Smooth muscle cell of the brain vasculature (primary cell): ENCODE measurements at places on chromosomes 5 and 9.

GRCh38 chr5:31948006-31948405 is 226.1 kb downstream of the GOLPH3 start:
- DNase-seq, result no peak

- no peak for DNase-seq
Observed at GRCh38 chr5:167642181-167642580, 649.3 kb upstream of the WWC1 start.

DNA sequence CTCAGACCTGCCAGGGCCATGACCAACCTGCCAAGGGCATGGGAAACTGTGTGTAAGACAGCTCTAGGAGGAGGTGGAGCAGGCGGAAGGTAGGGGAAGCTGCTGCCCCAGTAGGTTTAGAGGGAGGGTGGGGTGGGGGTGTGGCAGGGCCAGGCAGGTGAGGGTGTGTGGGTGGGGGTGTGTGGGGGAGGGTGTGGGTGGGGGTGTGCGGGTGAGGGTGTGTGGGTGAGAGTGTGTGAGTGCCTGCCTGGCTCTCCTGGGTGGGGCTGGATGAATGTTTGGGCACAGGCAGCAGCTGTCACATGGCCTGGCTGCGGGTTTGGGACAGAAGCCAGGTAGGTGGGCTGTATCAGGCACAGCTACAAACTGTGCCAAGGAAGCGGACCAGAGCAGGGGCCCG is 8.8 kb upstream of the N4BP3 start:
- DNase-seq, result no peak

DNA sequence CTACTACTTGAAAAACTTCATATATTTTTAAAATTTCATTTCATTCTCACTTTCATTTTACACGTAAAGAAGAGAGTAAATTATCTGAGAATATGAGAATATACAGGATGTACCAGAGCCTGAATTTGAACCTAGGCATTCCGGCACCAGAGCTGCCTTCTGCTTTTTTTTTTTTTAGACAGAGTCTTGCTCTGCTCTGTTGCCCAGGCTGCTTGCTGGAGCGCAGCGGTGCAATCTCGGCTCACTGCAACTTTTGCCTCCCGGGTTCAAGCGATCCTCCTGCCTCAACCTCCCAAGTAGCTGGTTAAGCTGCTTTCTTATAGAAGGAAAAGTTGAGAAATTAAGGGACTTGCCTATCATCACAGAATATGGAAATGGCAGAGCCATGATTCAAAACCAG is 540.1 kb downstream of the EBF1 start:
- DNase-seq, result no peak

DNA sequence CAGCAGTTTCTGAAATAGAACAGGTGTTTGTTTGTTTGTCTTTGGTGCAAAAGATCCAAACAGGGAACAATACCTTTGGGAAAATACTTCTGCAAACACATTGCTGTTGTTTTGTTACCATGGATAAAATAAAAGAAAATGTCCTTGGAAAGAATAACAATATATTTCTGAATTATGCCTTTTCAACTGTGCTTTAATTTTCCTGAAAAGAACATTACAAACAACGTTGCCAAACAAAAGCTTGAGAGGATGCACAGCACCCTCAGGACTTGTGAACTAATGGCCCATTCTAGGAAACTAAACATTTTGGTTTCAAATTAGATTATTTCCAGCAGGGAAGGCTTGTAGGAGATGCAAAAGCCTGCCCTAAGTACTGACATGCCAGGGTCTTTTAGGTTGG is 967.2 kb downstream of the TLE4 start:
- DNase-seq, result no peak

DNA sequence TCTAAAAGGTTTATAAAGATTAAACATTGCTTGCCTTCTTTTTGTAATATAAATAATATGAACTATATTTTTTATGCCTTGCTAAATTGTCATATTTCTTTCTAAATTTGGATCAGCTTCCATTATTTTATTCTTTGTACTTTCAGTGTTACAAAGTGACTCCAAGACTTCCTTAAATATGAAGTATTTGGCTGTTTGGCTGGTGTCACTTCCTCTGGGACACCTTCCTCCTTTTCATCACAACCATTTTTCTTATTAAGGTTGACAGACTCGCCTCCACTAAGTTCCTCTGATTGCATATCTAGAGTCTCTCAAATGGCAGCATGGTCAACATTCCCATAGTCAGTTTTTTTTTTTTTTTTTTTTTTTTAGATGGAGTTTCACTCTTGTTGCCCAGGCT is 73.8 kb upstream of the SLC1A1 start:
- DNase-seq, result no peak

DNA sequence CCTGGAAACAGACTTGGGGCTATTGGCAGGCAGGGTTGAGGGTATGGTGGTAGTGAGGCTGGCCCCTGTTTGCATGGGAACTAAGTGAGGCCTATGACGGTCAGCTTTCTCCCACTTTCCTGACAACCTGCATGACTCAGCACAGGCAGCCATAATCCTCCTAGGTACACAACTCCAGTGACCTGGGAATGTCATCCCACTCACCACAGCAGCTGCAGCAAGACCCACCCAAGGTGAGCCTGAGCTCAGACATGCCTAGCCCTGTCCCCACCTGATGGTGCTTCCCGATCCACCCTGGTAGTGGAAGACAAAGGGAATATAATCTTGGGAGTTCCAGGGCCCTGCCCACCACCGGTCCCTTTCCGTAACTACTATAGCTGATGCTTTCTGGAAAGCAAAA is 178.7 kb downstream of the NDUFS4 start:
- DNase-seq, result no peak

DNA sequence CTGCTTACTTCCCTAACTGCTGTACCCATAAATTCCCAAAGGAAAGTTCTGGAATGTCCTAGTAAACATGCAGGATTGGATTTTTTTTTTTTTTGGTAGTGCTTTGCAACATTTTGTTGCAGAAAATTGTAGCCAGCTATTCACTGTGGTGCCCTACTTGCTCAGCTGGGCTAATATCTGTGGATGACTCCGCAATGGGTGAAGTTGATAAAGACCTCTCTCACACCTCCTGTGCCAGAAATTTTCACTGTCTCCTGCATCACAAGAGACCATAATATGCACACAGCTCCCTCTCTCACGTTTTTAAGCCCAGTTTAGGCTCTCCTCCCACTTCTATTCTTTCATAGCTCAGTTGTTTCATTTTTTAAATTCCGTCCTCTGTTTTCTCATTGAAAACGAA is 136.5 kb upstream of the C6 start:
- no peak for DNase-seq

DNA sequence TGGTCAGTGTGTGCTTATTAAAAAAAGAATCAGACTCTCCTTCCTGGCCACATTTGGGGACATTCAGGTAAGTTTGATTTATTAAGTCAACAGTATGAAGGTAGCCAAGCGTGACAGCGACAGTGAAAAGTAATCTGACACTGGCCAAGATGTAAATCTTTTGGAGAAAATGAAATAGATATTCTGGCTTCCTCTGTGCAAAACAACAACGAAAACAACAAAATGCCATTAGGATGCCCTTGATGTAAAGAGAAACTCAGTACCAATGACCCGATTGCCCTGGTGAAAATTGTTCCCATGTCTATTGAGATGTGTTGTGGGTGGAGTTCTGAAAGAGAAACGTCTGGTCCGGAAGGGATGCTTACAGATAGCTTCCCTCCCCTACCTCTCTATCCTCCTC is 267.8 kb downstream of the MAT2B start:
- DNase-seq, result no peak

- no peak for DNase-seq
Observed at GRCh38 chr5:147065071-147065470, 169.8 kb upstream of the STK32A start.
